ENCODE measurements at places on chromosomes 3 and 15.

DNA sequence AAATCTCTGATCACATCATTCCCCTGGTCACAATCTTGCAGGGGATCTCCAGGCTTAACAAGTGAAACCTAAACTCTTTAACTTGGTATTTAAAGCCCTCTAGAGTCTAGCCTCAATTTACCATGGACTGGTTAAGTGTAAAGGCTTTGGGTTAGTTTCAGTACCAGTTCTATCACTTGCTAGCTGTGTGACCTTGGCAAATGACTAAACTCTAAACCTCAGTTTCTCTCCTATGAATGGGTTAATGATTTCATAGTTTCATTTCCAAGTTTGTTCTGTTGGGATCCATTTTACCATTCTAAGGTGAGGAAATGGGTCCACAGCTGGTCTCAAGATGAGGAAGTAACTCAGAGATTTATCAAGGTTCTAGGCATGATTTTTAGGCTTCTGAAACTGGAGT lies 38.8 kb upstream of the TIMP4 start:
- no peak for DNase-seq

GRCh38 chr3:8464668-8465067 lies 37.0 kb upstream of the LMCD1 start:
- DNase-seq = no peak

DNA sequence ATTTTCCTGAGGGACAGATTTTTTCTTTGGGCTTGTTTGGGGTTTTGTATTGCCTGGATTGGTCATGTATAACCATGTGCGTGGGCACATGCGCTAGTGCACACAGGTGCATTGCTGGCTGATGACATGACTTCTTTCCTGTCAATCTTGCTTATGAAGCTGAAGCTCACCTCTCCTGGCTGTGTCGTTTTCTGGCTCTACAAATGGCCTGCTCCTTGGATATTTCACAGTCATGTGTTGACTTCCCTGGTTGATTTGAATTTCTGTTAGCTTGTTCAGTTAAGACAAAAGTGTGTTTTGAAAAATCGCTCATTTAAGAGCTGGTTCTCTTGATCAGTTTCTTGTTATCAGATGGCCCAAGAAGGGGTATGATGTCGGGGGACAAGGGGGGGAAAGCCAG lies 11.5 kb downstream of the PTPRG start:
- DNase-seq = no peak

GRCh38 chr15:78830514-78831228 lies 19.4 kb upstream of the ADAMTS7 start:
- DNase-seq = no peak

DNA sequence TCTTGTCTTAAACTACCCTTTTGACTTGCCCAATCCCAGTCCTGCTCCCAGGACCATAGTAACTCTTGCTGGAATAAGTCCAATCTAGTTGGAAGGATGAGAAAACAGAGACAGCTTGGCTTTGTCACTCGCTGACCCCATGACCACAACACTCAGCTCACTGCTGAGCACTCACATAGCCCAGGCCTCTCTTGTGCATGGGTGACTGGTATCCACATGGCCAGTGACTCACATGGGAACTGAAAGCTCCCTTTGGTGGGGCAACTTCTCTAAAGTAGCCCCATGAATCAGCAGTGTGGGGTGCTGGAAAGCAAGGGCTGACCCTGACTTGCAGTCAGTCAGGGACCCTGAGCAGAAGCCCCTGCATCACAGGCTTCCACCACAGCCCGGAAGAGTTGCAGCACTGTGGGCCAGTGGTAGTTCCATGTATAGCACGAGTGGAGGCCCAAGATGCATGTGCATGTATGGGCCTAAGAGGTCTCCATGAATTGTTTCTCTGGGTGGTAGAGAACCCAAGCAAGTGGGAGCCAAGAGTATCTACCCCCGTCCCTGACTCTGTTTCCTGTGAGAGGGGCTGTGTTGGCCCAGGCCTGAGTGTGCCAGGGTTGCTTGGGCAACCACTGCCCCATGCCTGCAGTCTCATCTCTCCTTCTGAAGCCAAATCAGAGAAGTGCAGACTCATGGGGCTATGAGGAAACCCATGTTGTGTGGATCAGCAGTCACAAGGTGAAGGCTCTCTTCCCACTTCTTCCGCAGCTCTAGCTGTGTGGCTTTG lies 62.1 kb upstream of the XCR1 start:
- DNase-seq = peak; percentile 93

DNA sequence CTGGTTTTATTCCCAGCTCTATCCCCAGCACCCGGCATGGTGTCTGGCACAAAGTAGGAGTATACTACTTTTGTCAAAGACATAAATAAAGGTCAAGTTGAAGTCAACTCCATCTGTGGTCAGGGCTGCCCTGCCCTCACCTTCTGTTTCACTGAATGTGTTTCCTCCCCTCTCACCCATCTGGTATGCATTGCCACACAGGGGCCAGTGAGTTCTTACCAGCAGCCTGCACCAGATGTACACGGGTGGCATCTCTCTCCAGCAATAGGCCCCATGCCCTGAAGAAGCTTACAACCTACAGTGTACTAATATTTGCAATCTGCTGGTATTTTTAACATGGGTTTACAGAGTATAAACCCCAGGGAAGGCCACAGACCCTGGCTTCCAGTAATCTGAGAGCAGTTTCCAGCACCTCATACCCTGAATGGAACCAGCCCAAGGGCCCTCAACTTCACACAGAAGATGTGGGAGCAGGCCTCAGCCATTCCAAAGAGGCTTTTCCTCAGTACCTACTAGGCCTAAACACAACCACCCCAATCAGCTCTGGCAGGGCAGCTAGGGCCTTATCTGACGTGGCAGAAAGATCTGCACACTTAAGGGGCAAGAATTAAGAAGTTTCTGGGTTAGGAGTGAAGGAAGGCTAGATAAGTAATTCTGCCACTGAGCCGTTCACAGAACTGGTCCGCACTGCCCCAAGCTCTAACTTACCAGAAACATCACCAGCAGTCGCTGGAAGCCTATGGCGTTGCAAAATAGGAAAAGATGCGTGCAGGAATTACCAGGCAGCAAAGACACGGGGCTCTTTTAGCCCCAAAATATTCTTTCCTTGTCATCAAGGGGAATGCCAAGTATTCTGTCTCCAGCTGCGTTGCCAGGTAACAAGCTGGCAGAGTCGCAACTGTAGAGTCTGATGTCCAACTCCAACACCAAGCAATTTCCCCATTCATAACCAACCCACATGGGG lies 2.1 kb downstream of the IDH2 start:
- no peak for DNase-seq

DNA sequence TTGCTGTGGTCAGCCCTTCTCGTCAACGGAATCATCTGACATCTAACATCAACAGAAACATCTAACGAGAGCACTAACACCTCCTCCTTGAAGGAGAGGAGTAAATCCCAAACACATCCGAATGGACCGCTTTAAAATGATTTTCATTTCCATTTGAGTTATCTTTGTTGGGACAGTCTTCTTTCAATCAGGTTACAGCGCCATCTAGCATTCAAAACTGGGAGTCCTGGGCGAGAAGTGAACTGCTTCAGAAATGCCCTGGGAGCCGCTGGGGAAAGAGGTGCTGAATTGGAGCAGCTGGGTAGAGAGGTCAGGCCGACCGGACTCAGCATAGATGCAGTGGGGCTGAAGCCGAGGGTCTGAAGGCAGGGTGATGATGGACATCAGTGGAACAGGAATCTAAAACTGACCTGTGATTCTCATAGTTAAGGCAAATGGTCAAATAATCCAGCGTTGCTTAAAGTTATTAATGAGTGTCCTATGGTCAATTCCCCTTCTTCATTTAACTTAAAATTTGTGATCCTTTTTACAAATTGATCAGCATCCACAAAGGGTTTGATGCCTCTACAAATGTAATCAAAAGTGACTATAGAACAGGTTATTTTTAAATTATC lies 170.0 kb upstream of the NDN start:
- DNase-seq = peak; percentile 37

DNA sequence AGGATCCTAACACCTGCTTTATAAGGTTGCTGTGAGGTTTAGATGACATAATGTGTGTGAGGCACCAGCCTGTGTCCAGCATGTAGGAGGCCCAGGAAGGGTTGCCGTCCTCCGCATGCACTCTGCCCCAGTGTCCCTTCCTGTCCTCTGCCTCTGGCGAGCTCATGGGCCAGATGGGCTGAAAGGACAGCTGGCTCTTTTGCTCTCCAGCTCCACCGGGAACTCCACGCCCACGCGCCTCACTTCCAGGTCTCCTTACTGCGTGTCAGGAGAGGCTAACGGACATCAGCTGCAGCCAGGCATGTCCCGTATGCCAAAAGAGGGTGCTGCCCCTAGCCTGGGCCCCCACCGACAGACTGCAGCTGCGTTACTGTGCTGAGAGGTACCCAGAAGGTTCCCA lies 12.2 kb downstream of the MUC20 start:
- DNase-seq = no peak

DNA sequence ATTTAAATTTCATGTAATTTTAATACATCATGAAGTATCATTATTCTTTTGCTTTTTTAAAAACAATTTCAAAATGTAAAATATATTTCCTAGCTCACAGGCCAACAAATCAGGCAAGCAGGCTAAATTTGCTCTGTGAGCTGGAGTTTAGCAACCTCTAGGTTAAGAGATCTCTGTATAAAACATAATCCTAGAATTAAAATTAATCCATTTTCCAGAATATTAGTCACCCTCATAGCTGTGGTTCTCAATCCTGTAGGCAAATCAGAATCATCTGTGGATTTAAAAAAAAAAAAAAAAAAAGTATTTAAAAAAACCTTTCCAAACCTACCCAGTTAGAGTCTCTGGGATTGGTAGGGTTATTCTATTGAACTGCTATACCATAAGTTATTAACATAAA lies 209.7 kb downstream of the MINAR1 start:
- DNase-seq = no peak

- DNase-seq = no peak
These were observed 9.0 kb downstream of the MAPKBP1 start for GRCh38 chr15:41783296-41783695.

DNA sequence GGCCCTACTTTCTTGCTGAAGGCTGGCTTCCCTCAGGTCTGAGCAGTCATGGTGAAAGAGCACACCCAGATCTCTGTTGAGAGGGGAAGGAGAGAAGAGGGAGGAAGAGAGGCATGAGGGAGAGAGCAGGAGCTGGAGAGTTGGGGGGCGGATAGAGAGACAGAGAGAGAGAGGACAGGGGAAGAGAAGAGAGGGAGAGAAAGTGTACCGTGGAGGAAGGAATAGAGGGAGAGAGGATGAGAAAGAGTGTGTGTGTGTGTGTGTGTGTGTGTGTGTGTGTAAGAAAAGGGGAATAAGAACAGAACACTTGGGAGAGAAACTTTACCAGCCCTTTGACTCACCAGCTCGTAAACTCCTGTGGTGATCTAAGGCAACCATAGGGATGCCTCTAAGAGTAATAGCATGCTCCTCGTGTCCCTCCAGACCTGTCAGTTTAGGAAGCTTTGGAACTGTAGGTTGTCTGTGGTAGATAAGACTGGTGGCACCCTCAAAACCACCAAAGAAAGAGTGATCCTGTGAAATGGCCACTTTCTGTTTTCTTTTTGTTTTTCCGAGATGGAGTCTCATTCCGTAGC lies 18.2 kb downstream of the ZNF592 start:
- DNase-seq = no peak

GRCh38 chr3:85846940-85847339 lies 888.2 kb downstream of the CADM2 start:
- DNase-seq = no peak

- DNase-seq = no peak
These were observed 606.7 kb upstream of the MDFIC2 start for GRCh38 chr3:70919091-70919490.

- peak; percentile 84 for DNase-seq
These were observed 42.7 kb upstream of the B3GNT5 start for GRCh38 chr3:183210341-183210740.

- peak; percentile 23 for DNase-seq
These were observed 303.5 kb upstream of the GADL1 start for GRCh38 chr3:31197941-31198340.

DNA sequence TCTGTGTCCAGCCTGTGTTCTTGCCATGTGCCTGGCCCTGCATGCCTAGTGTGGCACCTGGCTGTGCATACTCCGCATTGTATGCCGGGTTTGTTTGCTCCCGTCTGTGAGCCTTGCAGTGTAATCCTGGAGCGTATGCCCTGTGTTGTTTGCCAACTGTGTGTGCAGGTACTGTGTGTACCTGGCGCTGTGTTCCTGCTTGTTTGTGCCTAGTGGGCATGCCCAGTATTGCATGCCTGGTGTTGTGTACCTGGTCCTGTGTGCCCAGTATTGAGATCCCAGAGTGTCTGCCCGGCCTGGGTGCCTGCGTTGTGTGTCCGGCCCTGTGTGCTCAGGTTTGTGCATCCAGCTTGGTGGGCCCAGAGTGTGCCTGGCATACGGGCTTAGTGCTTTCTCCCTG lies 54.5 kb upstream of the CHRNA7 start:
- no peak for DNase-seq

DNA sequence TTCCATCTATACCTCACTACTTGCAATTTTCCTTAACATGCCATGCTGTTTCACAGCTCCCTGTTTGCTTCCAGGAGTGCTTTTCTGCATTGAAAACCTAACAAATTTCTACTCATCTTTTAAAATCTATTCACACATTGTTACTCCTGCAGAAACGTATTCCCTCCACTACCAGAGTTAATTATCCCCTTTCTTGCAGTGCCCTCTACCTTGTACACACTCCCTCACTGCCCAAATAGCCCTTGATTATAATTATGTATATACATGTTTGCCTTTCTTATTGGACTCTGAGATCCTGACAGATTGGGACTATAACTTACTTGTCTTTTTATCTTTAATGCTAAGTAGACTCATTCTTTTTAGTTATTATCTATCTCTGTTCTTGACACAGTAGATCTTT lies 325.0 kb downstream of the OXSM start:
- DNase-seq = no peak

DNA sequence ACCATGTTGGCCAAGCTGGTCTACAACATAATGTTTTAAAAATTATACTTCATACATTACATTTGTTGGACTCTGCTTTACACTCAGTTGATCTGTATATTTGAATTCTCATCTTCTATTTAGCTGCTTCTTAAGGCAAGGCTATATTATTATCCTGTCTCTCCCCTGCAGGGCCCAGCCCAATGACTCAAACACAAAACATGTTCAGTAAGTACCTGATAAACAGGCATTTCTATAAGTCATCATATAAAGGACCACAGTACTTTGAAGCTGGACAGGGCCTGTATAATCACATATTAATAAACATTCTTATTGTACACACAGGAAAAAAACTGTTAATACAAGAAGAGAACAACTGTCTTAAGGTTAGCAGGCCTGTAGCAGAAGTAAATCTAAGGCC lies 36.2 kb downstream of the NGLY1 start:
- DNase-seq = peak; percentile 89

DNA sequence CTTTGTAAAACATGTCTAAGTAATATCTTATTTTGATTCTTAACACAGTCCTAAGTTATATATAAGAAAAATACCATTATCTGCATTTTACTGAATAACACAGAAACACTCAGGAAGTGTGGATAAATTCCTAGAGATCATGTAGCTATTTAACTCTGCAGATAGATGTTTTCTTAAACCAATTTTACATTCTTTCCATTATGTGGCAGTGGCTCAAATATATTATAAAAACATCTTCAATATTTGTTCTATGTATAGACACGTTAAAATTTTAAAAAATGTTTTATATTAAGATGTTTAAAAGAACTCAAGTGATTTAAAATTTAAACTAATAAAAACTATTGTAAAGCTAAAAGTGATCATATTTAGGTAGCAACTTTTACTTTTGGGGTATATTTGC lies 683.8 kb downstream of the DIPK2A start:
- DNase-seq = no peak

GRCh38 chr3:164498917-164499316 lies 579.4 kb downstream of the SI start:
- no peak for DNase-seq
